ENCODE measurements at places on chromosomes 4 and X.
A peak's percentile ranks its signal among the peaks of the same experiment; 100 is the strongest.

- DNase-seq = no peak
Measured at GRCh38 chr4:76326515-76326914, 20.0 kb downstream of the STBD1 start.

- no peak for DNase-seq
Measured at GRCh38 chr4:88709989-88710388, 12.4 kb upstream of the NAP1L5 start.

- no peak for DNase-seq
Measured at GRCh38 chr4:24850674-24851073, 55.3 kb downstream of the SOD3 start.

DNA sequence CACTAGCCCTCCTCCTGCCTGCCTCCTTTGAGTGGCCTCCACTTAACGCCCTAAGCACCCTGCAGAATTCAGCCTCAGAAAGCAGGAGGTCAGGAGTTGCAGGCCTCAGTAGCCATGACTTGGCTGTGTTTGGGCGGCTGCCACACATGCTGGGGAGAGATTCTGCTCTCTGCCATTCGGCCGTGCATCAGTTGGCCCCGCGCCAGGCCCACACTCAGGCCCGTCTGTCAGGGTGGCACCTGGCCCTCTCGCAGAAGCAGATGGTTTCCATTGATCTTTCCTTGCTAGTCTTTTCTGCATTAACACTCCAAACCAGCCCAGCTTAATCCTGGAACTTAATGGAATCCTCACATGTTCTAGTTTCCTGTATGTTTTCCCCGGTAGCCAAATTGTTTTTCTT, 30.7 kb upstream of the ATP6AP2 start:
- no peak for DNase-seq

DNA sequence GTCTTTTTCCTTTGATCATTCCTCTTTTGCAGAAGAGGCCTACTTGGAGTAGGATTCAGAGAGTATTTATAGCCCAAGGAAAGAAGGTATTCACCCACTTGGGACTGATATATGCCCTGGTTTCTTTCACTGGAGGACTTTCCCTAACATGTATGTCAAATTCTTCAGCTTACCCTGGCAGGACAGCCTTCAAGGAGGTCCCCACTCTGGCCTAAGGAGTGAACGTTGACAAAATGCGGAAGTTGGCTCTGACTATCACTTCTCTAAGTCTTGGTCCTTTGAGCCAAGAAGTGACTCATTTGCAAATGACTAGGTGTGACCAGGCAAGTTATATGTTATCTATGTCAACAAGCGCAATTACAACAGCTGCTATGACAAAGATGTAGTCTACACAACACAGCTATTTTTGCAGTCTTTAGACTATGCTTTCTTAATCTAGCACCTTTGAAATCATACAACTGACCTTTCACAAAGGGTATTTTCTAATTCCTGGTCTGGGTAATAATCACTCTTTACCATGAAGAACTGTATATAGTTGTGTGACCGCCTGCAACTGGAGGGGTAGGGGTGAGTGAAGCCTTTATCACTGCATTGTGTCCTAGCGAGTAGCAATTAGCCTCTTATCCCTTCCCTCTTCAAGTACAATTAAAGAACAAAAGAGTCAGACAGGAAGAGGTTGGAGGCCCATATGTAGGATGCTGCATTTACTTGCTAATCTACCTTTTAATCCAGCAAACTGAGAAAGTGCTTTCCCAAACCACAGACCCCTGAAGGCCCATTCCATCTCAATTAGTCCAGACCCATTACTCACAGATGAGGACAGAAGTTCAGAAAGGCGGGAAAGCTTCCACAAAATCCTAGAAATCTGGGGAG, 50.1 kb downstream of the RASGEF1B start:
- DNase-seq = no peak

DNA sequence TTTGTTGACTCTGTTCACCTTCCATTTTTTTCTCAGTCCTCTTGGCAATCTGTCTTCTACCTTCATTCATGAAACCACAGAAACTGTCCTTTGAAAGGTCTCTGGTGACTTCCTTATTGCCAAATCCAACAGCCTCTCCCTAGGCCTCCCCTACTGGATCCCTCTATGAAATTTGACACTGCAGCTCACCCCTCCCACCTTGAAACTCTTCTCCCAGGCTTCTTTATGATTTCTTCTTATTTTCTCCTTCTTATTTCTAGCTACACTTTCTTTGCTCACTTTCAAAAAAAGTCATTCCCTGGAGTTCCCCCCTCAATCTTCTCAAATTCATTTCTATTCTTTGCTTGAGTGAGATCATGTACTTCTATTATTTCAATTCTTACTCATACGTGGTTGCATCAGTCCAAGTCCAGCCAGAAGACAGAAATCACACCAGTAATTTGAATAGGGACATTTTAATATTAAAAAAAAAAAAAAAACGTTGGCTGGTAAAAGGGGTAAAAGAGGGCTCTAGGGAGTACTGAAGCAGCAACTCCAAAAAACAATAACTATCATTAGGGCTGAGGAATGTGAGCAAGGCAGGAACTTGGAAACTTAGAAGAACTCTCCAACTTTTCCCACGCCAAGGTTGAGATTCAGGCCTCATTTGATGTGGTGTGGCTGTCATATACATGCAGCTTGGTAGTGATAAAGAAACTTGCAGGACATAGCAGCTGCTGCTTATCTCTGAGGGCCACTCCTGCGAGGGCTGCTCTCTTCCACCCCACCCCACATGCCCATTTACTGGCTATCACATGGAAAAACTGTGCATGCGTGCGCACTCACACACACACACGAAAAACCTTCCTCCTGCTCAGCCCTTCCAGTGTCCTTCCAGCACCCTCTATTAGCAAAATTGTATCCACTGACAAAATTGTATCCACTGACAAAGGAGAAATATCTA, 169.8 kb upstream of the GALNT7 start:
- peak; percentile 39 for DNase-seq

DNA sequence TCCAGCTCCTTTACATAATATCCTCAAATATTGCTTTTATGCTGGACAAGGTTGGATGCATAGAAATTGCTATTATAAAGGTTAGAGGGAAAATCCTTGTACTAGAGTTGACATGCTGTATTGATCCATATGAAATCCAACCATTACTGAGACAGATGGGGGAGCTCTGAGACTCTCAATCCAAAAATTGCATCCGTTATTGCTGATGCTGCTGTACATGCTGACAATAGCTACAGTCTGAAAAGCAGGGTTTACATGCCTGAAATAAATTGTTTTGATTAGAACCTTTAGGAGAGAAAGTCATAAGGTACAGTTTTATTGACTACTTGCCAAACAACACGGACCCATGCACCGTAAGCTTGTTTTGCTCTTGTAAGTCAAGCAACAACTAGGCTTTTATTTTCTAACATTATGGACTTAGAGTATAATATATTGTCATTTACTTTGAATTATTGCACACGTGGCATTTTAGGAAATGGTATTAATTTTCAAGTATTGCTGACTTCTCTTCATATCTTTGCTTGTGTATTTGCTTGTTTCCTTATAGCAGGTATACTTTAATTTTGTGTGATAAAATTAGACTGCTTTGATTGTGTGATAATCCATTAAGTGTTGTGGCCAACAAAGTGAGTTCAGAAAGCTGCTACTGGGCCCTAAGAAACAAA, 1365.2 kb downstream of the STIM2 start:
- DNase-seq = no peak

DNA sequence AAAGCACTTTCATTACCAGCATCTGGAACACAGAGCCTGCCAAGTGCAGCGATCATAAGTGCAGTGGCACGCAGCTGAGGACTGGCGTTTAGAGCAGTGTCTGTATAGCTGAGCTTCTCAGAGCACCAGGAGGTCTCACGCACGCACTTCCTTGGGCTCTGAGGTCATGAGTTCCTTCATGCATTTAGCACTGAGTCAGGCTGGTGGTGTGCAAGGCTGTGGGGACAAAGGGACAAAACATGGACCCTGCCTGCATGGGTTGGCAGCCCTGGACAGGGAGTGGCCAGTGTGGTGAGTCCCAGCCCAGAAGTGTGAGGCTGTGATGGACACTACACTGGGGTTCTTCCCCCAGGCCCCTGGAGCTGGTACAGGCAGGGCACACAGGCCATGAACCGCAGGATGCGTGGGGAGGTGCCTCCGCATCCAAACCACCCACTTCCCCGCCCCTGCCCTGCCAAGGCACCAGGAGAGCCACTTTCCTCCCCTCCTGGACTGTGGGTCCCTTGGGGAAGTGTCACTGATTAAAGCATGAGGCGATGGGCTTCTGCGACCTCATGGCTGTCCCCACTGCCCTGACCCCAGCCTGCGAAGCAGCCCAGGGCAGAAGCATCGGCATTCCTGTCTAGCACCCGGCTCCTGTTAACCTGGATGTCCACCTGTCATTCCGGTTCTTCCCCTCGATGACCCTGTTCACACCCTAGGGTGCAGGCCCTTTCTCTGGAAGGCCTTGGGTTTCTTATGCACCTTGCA, 37.2 kb upstream of the GPR78 start:
- DNase-seq = no peak

- DNase-seq = no peak
Measured at GRCh38 chr4:151718984-151719955, 41.5 kb downstream of the GATB start.

DNA sequence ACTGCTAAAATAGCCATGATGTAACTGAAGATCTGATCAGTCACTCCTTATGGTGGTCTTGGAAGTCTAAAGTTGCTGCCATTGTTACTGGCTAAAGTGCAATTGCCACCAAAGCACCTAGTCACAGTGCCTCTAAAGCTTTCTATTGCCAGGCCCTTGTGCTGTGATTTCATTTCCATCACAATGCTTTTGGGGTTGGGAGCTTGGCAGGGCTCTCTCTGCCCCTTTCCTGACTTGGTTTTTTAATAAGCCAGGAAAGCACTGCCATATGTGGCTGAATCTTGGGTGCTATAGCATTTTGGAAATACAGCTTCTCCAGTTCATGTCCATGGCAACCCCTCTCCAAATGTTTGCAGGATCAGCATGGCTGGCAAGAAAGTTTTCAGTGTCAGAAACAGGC, 1712.4 kb upstream of the TENM3 start:
- no peak for DNase-seq

GRCh38 chr4:124483048-124483906, 229.3 kb downstream of the ANKRD50 start:
- no peak for DNase-seq

GRCh38 chrX:108312957-108313356, 125.3 kb downstream of the COL4A6 start:
- DNase-seq = peak; percentile 31

GRCh38 chrX:142296421-142296820, 91.3 kb upstream of the MAGEC2 start:
- no peak for DNase-seq

DNA sequence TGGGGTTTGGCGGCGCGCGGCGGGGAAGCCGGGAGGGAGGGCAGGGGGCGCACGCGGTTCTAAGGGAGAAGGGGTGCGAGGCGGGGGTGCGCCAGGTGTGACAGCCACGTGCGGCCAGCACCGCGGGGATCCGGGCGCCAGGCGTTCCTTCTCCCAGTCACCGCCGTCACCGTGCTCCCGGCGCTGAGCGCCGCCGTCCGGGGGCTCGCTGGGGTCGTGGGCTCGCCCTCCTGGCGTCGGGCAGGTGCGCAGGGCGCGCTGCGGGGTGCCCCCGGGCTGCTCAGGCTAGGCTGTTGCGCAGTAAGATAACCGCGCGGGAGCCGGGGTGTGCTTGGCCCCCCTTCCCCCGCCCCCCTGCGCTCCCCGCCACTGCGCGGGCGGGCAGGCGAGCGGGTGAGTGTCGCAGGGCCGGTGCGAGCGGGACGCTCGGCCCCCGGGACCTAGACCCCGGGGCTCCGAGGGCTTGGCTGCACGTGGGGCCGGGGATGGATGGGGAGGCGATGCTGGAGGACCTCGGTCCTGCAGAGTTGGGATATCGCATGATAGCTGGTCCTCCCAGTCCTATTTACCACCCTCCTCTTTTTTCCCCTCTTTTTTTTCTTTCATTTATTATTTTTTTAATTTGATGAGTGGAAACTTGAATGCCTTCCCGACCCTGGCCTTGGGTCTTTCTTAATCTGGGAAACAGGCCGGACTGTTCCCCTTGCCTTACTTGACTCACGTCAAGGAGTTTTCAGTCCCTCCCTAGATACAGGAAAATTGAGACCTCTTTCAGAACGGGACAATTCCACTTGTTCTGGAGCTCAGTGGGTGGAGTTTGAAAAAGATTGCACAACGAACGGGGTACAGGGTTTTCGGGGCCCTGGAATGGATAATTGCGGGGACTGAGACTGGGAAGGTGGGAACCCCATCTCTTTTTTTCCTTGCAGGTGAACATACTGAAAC, 797 bp downstream of the TXLNG start:
- DNase-seq = peak; percentile 25

GRCh38 chr4:154457471-154457870, 34.1 kb downstream of the DCHS2 start:
- DNase-seq = no peak

- no peak for DNase-seq
Measured at GRCh38 chr4:7444731-7445130, 10.0 kb upstream of the PSAPL1 start.

DNA sequence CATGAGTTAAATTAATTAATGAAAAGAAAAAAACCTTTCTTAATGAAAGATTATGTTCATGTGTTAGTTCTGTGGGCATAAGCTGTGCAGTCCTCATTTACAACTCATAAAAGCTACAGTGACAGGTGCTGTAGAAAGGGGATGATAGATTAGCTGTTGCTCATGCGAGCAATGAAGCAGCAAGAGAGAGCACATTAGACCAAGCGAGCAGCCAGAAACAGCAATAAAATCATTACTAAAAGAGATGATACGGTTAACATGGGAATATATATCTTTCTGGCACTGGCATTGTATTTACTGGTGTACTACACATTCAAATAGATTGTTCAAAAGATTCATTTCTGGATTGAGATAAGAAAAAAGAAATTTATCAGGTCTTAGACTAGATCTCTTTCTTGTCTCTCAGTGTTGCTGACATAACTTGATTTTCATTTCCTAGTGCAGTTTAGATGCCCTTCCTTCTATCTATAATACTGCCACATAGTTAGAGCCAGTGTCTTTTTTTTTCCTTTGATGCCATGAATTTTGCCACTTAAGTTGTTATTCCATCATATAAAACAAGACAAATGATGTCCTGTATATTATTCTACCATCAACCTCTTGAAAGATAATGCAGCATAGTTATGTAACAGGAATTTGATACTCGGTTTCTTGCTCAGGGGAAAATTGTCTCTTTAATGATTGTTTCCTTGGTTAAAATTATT, 164.6 kb downstream of the BANK1 start:
- peak; percentile 22 for DNase-seq

DNA sequence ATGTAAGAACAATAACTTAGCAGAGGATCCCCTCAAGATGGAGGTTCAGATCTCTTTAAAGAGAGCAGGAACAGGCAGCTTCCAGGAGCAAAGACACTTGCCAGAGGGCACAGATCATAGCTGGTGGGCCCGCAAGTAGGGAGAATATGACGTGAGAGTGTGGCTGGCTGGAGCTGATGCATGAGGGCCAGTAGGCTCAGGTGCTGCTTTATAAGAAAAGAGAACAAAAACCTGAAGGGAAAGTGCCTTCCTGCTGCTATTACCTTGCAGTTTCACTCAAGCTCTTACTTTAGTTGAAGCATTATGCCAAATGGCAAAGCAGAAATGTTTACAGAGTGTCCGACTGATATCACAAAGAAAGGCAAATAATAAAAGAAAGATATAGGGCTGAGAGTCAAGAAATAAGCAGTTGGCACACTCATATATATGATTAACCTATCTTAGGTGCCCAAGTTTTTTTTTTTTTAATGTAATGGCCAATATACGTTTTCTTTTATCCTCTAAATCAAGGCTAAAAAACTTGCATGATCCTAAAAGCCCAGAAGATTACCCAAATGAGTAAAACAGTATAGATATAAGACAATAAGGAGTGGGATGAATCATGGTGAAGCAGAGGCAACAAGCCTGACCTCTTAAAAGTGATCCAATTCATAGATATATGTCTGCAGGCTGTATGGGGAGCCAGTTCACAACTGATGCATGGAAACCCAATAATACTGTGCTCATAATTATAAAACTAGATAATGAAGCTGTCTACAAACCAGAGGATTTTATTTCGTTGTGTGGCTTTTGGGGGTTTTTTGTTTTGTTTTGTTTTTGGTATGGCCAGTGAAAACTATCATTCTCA, 12.6 kb downstream of the NR0B1 start:
- DNase-seq = no peak

All from HEK293T (cell line).